Uterus (tissue), 4 donors: ENCODE measurements at places on chromosomes 4 and X. TPM values are rescaled to one million over a fixed set of nuclear protein-coding genes. Genes with fewer than 3 reads are reported as not detected.

The UBE2A gene
- 47.0 TPM for total RNA-seq

- DNase-seq, result no peak
Observed at GRCh38 chrX:70293621-70294020, 3.7 kb downstream of the KIF4A start.

The NBDY gene
- 0.51 TPM for total RNA-seq

GRCh38 chr4:77493829-77494551 lies 111.6 kb upstream of the CXCL13 start:
- no peak for DNase-seq

DNA sequence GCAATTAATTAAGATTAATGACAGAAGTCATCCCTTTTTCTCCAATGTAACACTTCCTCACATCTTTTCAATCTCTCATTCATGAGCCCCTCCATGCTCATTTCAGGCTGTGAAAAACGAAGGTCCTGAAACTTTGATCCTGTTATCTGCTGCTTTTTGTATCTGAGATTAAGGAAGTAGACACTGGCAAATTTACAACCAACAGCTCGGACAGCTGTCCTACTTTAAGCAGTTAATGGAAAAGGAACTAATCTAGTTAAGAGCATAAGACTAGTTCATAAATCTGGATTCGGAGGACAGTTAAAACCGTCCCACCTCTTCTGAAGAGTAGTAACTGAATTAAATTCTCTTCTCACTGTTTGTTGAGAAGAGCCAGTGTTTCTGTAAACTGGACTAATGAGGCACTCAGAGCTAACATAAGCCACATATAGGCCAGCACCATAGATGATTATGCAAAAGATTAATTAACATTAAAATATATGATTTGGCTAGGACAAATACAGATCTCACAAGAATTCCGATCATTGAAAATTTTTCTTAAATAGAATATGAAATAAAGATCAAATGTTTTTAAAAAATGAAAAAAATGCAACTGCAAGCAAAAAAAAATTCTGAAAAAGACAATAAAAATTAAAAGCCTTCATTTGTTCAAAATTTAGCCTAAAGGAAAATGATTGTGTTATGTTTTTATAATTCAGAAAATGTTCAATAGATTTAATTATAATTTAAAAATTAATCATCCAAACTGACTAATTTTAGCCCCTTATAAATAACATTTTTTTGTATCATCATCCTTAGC lies 114.4 kb downstream of the ANTXR2 start:
- no peak for DNase-seq

The G3BP2 gene
- 215 TPM for total RNA-seq

The PDE6B gene
- 16.2 TPM for total RNA-seq

DNA sequence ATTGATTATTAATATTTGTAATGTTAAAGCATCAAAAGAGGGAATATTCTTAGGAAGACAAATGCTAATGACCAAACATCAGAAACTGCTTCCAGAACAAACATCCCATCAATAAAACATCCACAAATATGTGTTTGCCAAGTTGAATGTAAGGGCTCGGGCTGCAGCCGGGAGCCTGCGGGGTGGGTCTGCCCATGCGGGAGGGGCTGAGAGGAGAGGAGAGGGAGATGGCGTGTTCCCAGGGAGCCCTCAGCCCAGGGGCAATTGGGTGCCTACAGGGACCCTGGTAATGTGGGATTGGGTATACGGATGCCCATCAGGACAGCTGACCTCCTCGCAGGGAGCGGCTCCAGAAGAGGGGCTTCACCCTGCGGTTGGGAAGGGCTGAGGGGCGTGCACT lies 38.4 kb upstream of the PSAPL1 start:
- no peak for DNase-seq

DNA sequence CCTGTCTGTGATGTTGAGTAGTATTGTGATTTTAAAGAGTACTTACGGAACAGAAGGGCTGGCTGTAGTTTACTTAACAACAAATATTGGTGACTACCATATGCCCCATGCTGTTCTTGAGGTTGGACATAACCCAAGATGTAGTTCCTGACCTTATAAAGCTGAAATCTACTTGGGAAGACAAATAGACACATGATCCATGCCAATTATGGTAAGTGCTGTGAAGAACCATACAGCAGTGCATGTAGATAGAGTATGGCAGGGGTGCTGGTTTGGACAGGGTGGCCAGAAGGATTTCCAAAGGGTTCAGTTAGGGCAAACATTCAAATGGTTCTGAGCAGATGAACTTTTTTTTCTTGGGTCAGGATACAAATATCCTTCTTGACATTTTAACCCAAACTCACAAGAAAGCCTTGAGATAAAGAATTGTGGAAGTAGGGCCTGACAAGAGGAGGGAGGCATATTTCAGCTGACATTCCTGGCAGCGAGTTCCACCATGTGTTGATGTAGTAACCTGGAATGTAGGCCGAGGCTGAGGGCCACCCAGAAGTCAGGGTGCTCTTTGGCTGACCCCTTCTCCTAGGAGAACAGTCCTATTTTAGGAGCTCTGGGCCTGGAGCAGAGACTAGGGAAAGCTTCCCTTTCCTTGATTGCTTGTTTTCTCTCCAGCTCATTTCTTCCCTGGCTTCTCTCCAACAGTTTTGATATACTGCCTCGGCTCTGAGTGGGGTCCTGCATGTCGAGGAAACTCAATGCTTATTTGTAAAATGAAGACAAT lies 74.2 kb downstream of the FREM3 start:
- DNase-seq, result peak; percentile 53

The PPM1K gene
- total RNA-seq, result 159 TPM

DNA sequence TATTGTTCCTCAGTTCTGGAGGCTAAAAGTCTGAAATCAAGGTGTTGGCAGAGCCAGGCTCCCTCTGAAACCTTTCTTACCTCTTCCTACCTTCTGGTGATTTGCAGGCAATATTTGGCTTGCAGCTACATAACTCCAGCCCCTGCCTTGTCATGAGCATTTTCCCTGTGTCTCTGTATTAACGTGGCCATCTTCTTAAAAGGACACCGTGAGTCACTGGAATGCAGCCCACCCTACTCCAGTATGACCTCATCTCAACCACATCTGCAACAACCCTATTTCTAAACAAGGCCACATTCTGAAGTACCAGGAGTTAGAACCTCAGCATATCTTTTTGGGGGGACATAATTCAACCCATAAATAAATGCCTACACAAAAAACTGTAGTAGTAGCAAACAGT lies 40.7 kb downstream of the FANCB start:
- no peak for DNase-seq

- DNase-seq, result no peak
Observed at GRCh38 chr4:119080721-119081541, 54.7 kb upstream of the MYOZ2 start.
